Stomach (tissue), 19 donors: ENCODE measurements at places on chromosomes 3 and 15.

- no peak overlapping the region for H3K27ac ChIP-seq
- H3K27me3 ChIP-seq: no peaks in the 10 kb centered on the region
- peak; percentile 17 for DNase-seq
- no peaks in the 10 kb centered on the region for H3K4me1 ChIP-seq
- H3K4me3 ChIP-seq: no peak overlapping the region
These were observed 96.3 kb upstream of the ALDH1A3 start for GRCh38 chr15:100783291-100783690.

DNA sequence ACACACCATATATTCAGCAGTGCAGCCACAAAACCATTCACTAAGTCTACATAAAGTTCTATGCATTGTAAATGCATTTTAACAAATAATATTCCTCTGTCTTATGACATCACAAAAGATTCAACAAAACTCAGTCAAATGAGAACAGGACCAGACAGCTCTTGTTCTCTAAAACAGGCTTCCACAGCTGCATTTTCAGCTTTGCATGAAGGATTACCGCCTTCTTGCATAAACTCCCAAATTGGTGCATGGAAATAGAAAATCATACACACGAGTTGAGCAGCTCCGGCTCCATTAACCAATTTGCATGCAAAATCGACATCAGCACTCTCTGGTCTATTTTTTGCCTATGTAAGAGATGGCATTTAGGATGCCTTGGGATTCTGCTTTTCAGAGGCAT is 66.4 kb downstream of the RFTN1 start:
- no peak overlapping the region for H3K27ac ChIP-seq
- H3K36me3 ChIP-seq: no peaks in the 10 kb centered on the region
- DNase-seq: no peak
- H3K27me3 ChIP-seq: no peaks in the 10 kb centered on the region

DNA sequence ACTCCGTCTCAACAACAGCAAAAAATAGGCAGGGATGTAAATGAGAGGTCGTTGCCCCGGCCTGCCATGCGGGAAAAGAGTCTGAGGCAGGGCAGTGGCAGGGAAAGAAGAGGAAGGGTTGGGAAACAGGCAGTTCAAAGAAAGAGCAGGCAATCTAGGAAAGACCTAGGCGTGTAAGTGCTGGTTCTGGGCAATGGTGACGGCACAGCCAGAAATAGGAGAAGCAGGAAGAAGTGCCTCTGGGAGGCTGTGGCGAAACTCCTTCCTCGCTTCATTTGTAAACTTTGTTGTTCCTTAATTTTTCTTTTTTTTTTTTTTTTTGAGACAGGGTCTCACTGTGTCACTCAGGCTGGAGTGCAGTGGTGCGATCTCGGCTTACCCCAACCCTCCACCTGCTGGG is 4.3 kb downstream of the SLC51A start:
- H3K36me3 ChIP-seq: no peaks in the 10 kb centered on the region
- no peak overlapping the region for H3K27ac ChIP-seq
- H3K27me3 ChIP-seq: no peaks in the 10 kb centered on the region
- peaks cover 31% of the 10 kb centered on the region for H3K4me1 ChIP-seq
- no peak for DNase-seq

DNA sequence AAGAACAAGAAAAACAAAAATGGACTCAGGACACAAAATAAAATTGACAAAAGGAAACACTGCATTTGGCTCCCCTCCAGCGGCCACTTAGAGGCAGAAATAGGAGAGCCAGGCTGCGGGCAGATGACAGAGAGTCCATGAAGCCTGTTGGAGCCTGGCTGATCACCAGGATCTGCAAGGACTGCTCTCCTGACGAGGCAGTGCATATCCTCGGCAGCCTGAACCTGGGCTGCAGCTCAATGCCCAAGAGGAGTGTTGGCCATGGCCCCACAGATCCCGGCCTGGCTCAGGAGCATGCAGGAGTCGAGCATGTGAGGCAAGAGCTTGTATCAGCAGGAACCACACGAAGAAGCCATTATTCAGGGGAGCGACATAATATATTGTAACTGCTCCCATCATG is 199.8 kb downstream of the STT3B start:
- no peak overlapping the region for H3K4me3 ChIP-seq
- no peaks in the 10 kb centered on the region for H3K27me3 ChIP-seq
- DNase-seq: no peak

DNA sequence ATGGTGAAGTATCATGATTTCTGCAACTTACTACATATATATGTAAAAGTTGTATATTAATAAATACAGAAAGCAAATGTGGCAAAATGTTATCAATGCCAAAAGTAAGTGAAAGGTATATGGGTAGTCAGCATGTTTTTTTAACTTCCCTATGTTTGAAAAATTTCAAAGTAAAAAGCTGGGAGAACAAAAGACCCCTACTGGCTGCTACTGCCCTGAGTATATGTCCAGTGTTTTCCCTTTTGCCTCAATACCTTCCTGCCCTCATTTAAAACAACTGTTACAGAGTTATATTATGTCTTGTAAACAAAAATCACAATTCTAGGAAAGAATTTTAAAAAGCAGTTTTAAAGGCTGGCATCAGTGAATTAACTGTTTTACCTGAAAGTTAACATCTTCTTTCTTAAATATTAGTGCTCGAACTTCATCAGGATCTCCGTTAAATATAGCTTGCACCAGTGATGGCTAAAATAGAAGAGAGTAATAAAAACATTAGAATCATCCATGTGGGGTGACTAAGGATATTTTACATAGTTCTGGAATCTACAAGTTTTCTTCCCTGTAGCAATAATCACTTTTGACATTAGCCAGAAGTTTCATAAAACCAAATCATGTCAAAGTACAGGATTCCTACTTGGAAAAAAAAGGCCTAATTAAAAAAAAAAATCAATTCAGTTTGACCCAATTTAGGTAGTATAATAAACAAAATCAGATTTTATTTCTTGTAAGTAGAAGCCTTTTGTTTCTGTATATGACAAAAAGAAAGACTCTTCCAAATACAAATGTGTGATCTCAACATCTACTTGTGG is 2.7 kb downstream of the ANKRD28 start:
- no peaks in the 10 kb centered on the region for H3K36me3 ChIP-seq
- no peaks in the 10 kb centered on the region for H3K27me3 ChIP-seq
- peak overlapping the region; percentile 36 for H3K4me3 ChIP-seq
- no peak for DNase-seq

DNA sequence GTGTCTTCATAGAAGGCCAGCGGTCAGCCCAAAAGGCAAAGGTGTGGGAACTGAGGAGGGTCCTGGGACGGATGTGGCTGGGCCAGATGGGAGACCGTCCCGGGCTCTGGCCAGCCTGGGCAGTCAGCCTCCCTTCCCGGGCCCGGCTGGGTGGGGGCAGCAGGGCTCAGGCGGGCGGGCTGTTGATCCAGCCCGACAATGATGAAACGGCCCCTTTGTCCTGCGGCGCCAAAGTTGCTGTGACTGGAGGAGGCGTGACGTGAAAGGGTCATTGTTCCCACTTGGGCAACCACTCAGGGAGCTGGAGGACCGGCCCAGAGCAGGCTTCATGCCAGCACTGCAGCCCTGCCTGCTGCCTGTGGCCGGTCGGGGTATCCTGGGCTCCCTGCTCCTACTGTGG is 16.5 kb downstream of the DUSP7 start:
- H3K27ac ChIP-seq: peak overlapping the region; percentile 65
- H3K4me3 ChIP-seq: no peak overlapping the region
- H3K27me3 ChIP-seq: no peaks in the 10 kb centered on the region
- peaks cover 14% of the 10 kb centered on the region for H3K4me1 ChIP-seq
- peak; percentile 92 for DNase-seq
- H3K36me3 ChIP-seq: no peaks in the 10 kb centered on the region

DNA sequence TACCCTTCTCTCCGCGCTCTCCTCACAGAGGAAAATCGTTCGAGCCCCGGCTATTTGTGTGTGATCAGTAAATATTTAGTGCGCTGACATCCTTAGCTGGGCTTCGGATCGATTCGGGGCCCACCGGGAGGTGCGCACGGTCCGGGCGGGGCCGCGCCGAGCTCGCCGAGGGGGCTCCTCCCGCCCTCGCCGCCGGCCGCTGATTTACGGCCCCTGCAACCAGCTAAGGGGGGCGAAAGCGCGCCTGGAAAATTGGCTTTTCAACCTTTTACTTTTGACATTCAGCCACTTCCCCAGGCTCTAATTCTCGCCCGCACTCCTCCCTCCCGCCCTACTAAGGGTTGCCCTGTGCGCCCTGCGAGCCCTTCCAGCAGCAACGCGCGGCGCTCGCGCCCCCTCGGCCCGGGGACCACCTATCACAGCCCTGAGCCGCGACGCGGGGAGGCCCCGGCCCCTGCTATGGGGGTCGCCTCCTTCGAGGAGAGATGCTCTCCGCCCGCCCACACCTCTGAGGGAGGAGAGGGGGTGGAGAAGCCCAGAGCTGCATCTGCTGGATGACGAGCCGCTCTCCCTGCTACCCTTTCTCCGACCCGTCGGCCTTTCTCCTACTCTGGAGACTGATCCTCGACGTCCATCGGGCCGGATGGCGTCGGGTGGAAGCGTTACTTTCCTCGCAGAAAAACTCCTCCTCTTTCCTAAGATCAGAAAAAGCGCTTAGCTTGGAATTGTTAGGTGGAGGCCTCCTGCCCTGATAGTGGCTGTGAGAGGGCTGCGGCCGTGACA is 7.8 kb upstream of the NR2F2 start:
- H3K36me3 ChIP-seq: no peaks in the 10 kb centered on the region
- H3K4me1 ChIP-seq: peaks cover 12% of the 10 kb centered on the region

GRCh38 chr3:40504636-40505430 is 1.0 kb upstream of the ZNF620 start:
- peak overlapping the region; percentile 84 for H3K27ac ChIP-seq
- peak; percentile 26 for DNase-seq
- peaks cover 4% of the 10 kb centered on the region for H3K36me3 ChIP-seq
- H3K4me1 ChIP-seq: peaks cover 30% of the 10 kb centered on the region
- H3K4me3 ChIP-seq: no peak overlapping the region
- H3K27me3 ChIP-seq: no peaks in the 10 kb centered on the region

GRCh38 chr3:122973893-122974615 is 53.5 kb downstream of the SEMA5B start:
- H3K36me3 ChIP-seq: no peaks in the 10 kb centered on the region
- H3K4me1 ChIP-seq: peaks cover 9% of the 10 kb centered on the region
- no peak for DNase-seq
- H3K27me3 ChIP-seq: no peaks in the 10 kb centered on the region
- H3K27ac ChIP-seq: no peak overlapping the region

- H3K27ac ChIP-seq: no peak overlapping the region
- no peak for DNase-seq
- peaks cover 23% of the 10 kb centered on the region for H3K4me1 ChIP-seq
- H3K4me3 ChIP-seq: no peak overlapping the region
- no peaks in the 10 kb centered on the region for H3K36me3 ChIP-seq
These were observed 309.9 kb upstream of the THBS1 start for GRCh38 chr15:39270934-39271333.

DNA sequence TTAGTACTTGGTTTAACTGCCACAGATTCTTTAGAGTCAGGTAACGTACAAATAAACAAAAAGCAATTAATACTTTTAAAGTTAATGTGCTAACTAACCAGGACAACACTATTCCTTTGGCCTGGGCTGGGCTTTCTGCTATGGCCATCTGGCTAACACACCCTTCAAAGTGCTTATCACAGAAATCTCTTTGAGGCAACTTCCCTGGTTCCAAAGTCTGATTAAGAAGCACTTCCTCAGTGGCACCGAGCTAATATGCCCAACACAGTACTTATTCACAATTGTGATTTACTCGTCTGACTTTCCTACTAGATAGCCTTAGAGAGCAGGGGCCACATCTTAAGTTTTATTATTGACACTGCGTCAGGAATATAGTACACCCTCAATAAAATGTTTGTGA is 191.4 kb downstream of the MEIS2 start:
- H3K27ac ChIP-seq: no peak overlapping the region
- no peak overlapping the region for H3K4me3 ChIP-seq
- DNase-seq: no peak
- no peaks in the 10 kb centered on the region for H3K27me3 ChIP-seq
